ENCODE measurements at places on chromosomes 12 and 14.

DNA sequence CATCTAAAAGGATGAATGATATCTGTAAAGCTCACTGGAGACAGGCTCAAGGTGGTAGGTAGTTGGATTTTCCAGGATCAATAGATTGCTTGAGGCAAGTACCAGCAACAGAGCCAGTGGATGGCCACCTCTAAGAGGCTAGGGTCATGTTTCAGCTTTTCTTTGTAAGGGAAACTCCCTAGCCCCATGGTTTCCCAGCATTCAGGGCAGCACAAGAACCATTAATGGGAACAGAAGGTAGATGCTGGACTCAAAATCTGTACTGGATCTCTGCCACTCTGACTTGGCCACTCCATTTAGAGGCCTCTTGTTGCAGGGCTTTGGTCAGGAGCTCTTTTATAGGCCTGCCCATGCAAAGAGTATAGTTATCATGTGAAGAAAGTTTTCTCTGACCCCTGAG is 76.1 kb upstream of the DYRK2 start:
- no peak for DNase-seq

DNA sequence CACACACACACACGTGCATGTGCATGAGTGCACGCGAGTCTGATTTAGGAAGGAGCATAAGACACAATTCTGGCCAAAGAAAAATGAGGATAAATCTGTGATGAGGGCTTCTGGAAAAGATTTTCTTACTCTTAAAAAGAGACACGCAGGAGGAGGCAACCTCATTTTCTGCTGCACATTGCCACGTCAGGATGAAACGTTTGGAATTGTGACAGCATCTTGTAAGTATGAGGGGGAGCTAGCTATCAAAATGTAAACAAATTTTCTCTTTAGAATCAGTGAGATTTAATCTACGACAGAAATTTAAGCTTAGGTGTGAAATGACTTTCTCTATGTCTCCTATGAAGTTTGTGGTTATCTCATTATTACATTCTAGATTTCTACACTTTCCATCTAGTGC is 31.1 kb upstream of the NUBPL start:
- no peak for DNase-seq

- no peak for DNase-seq
These were observed 63.4 kb downstream of the AACS start for GRCh38 chr12:125128439-125129178.

DNA sequence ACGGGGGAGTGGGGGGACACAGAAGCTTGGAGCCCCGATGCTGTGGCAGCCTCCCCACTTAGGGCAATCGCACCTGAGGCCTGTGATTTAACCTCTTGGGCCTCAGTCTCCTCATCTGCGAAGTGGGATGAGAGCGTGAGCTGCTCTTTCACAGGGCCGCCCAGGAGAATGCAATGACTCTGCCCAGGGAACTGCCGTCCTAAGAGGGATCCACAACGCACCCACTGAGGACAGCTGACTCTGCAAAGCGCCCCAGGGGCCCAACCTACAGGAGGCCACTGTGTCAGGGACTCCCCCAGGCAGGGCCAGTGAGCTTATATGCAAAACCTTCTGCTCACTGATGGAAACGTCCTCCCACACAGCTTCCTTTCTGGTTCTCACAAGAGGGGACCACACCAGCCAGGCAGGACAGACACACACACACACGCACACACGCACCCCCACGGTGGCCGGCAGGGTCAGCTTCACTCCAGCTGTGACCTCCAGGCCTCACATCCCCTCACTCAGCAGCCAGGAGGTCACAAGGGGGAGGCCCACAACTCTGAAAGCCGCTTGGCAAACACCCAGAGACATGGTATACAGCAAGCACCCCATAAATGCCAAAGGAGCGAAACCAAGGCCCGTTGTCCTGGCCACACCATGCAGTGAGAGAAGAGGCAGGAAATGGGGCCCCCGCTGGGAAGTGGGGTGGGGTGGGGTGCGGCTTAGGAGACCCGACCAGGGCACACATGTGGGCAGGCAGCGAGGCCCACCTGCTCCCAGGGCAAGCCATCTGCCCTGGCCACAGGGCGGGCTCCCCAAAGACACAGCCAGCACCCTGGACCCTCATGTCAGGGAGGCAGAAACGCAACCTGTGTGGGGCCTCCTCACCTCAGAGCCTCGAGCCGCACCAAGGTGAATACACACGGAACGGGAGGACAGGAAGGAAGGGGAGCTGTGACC is 73.3 kb downstream of the NCOR2 start:
- DNase-seq = no peak

- DNase-seq = no peak
These were observed 239.2 kb upstream of the AMIGO2 start for GRCh38 chr12:47318963-47319362.

DNA sequence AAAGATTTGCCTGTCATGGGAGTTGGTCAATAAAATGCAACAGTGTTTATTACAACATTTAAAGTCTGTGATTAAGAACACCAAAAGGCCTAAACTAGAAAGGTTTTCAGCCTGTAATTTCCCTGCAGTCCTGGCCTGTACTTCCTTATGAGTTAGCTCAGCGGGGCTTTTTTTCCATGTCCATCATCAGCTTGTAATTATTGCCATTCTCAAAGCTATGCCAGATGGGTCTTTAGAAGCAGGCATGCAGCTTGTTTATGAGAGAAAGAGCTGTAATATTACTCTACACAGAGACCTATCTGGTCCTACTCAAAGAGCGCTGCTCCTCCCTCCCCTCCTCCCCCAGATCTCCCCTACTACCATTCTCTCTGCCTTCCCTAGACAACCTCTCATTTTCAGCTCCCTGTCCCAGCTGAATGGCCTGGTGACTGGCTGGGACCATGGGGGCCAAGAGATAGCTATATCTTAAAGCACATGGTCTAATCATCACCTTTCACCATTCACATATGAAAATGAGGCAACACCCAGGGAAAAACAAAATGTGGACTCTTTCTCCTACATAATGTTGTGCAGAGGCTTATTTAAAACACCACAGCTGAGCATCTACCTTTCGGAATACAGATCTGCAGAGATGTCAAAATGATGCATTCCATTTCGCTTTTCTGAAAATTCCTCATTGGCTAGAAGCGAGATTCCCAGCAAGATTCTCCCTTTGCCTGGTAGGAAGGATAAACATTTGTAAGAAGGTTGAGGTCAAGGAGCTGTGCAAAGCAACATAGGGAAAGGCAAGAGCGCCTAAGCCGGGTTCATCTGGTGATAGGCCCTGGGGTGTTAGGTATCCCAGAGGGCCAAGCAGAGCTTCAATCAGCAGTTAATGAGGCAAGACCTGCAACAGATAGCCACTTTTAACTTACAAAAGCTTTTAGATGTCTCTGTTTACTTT is 209.7 kb upstream of the CDKN3 start:
- no peak for DNase-seq
